ENCODE measurements at places on chromosomes 7 and 10.

GRCh38 chr7:111229916-111230315 is 139.0 kb downstream of the LRRN3 start:
- no peak for DNase-seq

DNA sequence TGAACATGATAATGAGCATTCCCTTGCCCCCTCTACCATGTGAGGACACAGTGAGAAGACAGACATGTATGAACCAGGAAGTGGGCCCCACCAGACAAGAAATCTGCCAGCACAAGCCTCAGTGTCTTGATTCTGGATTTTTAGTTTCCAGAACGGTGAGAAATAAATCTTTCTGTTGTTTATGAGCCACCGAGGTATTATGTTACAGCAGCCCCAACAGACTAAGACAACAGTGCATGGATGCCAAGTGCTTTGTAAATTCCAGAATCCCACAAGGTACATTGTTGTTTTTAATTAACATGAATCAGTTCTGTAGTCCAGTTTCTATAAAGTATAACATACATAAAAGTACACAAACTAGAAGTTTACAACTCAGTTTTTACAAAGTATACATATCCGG is 162.2 kb downstream of the ARHGAP21 start:
- DNase-seq, result no peak

- no peak for DNase-seq
Measured at GRCh38 chr10:6543431-6544005, 36.6 kb downstream of the PRKCQ start.

DNA sequence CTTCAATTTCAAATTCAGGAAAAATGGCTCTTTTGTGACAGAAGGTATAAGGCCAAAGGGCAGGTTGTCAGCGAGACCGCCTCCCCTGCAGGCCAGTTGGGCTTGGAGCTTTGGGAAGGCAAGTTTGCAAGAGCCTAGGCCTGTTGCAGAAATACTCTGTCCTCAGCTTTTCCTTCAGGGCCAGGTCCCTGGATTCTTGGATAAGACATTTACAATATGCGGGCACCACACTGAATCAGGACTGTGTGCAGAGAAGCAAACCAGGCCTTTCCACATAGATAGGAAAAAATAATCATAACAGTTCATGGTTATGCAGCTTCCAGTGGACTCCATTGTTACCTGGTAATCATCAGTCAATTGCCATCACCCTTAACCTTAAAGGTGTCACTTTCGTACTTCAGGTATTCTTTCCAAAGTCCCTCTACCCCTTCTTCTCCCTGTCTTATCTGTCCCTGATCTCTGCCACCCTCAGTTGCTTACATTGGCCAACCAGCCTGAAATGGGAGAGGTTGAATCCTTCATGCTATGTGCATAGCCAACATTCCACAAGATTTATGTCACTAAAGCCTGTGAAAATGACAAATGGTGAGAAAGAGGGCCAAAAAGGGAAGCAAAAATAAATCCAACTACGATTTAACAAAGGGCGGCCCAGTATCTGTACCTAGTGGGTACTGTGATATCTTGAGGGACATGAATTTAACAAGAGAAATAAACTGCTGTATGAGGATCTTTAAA is 304.5 kb upstream of the NFE2L3 start:
- DNase-seq, result no peak

GRCh38 chr10:723973-724372 is 34.5 kb upstream of the DIP2C start:
- DNase-seq, result no peak

- DNase-seq, result no peak
Measured at GRCh38 chr7:33157311-33157710, 27.9 kb downstream of the BBS9 start.

DNA sequence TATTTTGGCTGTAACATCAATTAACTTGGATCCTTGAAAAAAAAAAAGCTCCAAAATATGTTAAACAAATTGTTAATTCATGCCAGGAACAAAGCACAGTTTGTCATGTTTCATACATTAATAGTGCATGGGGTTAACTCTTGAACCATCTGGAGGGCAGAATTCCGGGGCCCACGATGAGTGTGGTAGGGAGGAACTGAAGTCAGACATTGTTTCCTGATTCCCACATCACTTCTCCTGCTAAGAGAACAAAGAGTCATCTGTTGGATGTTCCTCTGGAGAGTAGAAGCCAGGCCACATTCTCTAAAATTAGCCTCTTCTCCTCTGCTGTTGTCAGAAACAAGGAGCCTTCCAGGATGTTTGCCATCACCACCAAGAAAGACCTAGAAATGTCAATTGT is 54.6 kb downstream of the TMEM178B start:
- no peak for DNase-seq

- no peak for DNase-seq
Measured at GRCh38 chr10:124693801-124694416, 50.3 kb downstream of the FAM53B start.

GRCh38 chr10:122159141-122159970 is 111.7 kb upstream of the BTBD16 start:
- no peak for DNase-seq

- no peak for DNase-seq
Measured at GRCh38 chr7:71372991-71373390, 241.0 kb downstream of the GALNT17 start.

DNA sequence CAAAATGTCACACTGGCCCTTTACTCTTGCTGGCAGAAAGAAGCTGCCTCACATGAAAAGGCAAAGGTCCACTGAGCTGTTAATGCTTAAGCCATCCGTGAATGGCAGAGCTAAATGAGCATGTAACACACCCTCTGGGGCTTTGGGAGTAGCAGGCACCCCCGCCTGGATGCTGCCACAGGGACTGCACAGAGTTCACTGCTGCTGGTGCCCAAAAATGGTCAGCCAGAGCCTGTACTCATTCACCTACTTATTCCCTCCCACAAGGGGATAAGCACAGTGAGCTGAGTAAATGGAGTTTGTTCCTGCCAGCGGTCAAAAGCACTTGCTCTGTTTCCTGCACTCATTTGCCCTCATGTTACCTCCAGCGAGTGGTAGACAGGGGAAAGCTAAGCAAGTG is 374.0 kb upstream of the STEAP1 start:
- DNase-seq, result no peak

Measured in SW 1271 (cell line).